Myocyte (in vitro differentiated cells): ENCODE measurements at places on chromosomes 5 and 9. TPM values are rescaled to one million over a fixed set of nuclear protein-coding genes. Genes with fewer than 3 reads are reported as not detected.

Gene PAEP
- not detected in 2 replicates for total RNA-seq

Gene DNAJA1
- 123 and 142 TPM in 2 replicates for total RNA-seq

- DNase-seq = peak; percentile 30
Observed at GRCh38 chr5:34570721-34571676, 85.1 kb upstream of the RAI14 start.

DNA sequence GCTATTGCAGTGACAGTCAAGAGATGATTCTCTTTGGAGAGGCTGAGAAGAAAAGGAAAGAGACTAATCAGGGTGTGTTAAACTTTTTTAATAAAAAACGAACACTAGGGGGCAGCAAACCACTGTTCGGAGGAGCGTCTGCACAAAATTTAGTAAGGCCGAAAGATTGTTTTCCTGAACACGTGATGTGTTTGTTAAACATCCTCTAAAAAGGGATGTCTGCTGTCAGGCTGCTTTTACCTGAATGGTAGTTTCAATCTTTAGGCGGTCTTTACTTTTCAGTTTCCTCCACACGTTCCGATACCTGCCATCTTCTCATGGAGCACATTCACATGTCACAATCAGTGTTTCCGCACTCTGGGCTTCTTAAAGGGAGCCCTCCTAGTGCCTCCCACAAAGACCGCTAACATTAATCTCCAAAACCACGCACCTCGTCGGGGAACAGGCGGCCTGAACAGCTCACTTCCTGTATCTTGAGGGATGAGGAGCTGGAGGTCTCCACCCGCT lies 125.2 kb downstream of the GPBP1 start:
- peak; percentile 84 for DNase-seq

- peak; percentile 11 for DNase-seq
Observed at GRCh38 chr5:94807985-94808384, 189.5 kb downstream of the SLF1 start.

GRCh38 chr9:136688274-136689107 lies 1.2 kb upstream of the AGPAT2 start:
- no peak for DNase-seq

- no peak for DNase-seq
Observed at GRCh38 chr5:124446120-124446519, 300.3 kb downstream of the ZNF608 start.

- DNase-seq = peak; percentile 67
Observed at GRCh38 chr9:86263876-86264275, 4.4 kb upstream of the C9orf153 start.
